Dermis blood vessel endothelial cell (primary cell): ENCODE measurements at places on chromosomes 13 and 19. TPM values are rescaled to one million over a fixed set of nuclear protein-coding genes. Genes with fewer than 3 reads are reported as not detected.

Gene CACNG6
- total RNA-seq, result 0.84 and 0.85 TPM in 2 replicates

Gene DUS3L
- total RNA-seq, result 21.8 and 38.9 TPM in 2 replicates

Gene HTR2A
- total RNA-seq, result not detected in 2 replicates

Gene CTXN1
- 4.6 and 4.9 TPM in 2 replicates for total RNA-seq

Gene DMPK
- 10.9 and 12.4 TPM in 2 replicates for total RNA-seq

Gene TARM1
- total RNA-seq, result not detected in 2 replicates

Gene GARIN5A
- 0.05 and 0.17 TPM in 2 replicates for total RNA-seq

Gene KL
- 0.23 and 1.0 TPM in 2 replicates for total RNA-seq

Gene NMRK2
- total RNA-seq, result not detected in 2 replicates

Gene SNRPA
- total RNA-seq, result 22.1 and 45.8 TPM in 2 replicates

Gene CEACAM7
- 0.17 TPM in 1 of 2 replicates, not detected in the other for total RNA-seq

Gene ZNF701
- 15.1 and 22.3 TPM in 2 replicates for total RNA-seq

Gene FCHO1
- total RNA-seq, result 0.51 and 0.56 TPM in 2 replicates

Gene GSX1
- not detected in 2 replicates for total RNA-seq

Gene ZNF180
- 15.4 and 18.0 TPM in 2 replicates for total RNA-seq

Gene ZNF14
- 6.0 and 8.2 TPM in 2 replicates for total RNA-seq

Gene ZNF763
- total RNA-seq, result 1.6 and 3.1 TPM in 2 replicates

Gene RETN
- not detected in 2 replicates for total RNA-seq

Gene EFNB2
- total RNA-seq, result 60.1 and 121 TPM in 2 replicates

Gene SIGLEC9
- total RNA-seq, result 0.19 TPM in 1 of 2 replicates, not detected in the other

Gene CCNA1
- 0.17 and 1.5 TPM in 2 replicates for total RNA-seq

Gene KLK15
- total RNA-seq, result not detected in 2 replicates

Gene CEACAM3
- not detected in 2 replicates for total RNA-seq

Gene CDX2
- total RNA-seq, result not detected in 2 replicates

Gene PGLYRP2
- total RNA-seq, result 0.05 TPM in 1 of 2 replicates, not detected in the other

Gene OR7C2
- not detected in 2 replicates for total RNA-seq

Gene BBC3
- 24.5 and 26.9 TPM in 2 replicates for total RNA-seq

Gene KLF1
- total RNA-seq, result 0.17 TPM in 1 of 2 replicates, not detected in the other

Gene ZNF540
- total RNA-seq, result 0.17 and 1.1 TPM in 2 replicates

Gene PGLYRP1
- total RNA-seq, result not detected in 2 replicates

Gene CBLC
- not detected in 2 replicates for total RNA-seq

Gene LHFPL6
- 62.8 and 67.4 TPM in 2 replicates for total RNA-seq

Gene ICAM5
- 0.09 and 0.17 TPM in 2 replicates for total RNA-seq

Gene TMEM38A
- total RNA-seq, result 2.0 and 2.7 TPM in 2 replicates

Gene TUBA3C
- not detected in 2 replicates for total RNA-seq

Gene DCT
- total RNA-seq, result not detected in 2 replicates

Gene UBE2L5
- total RNA-seq, result 0.05 TPM in 1 of 2 replicates, not detected in the other

Gene WASF3
- 19.4 and 35.9 TPM in 2 replicates for total RNA-seq

Gene MAP4K1
- 0.09 TPM in 1 of 2 replicates, not detected in the other for total RNA-seq

Gene ZNF491
- total RNA-seq, result 1.5 and 1.6 TPM in 2 replicates
